Adrenal gland (tissue), 19 donors: ENCODE measurements at places on chromosomes 11 and 22. TPM values are rescaled to one million over a fixed set of nuclear protein-coding genes. Genes with fewer than 3 reads are reported as not detected.

DNA sequence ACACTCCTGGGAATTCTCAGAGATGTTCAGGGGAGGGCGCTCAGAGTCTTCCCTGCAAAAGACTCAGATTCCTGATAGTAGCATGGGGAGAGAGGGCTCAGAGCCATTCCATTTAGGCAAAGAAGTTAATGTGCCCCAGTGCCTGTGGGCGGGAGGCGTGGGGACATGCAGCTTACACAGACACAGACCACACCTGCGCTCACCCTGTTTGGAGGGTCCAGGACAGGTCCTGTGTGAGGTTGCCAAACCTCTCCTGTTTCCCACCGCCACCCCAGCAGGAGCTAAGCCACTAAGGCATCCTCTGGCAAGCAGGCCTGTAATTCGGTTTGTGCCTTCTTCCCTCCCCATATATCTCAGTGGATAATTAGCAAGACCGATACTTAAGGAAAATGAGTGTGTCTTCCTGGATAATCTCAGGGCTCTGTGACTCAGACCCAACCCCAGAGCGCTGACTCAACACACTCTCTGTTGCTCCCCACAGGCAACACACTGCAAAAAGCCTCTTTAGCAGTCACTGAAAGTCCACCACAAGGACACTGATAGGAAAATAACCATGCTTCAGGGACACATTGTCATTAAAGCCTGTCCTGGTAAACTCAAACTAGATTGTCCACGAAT, 118.9 kb upstream of the LMO1 start:
- peak; percentile 66 for DNase-seq

Gene HDAC10
- total RNA-seq, result 43.9 TPM

DNA sequence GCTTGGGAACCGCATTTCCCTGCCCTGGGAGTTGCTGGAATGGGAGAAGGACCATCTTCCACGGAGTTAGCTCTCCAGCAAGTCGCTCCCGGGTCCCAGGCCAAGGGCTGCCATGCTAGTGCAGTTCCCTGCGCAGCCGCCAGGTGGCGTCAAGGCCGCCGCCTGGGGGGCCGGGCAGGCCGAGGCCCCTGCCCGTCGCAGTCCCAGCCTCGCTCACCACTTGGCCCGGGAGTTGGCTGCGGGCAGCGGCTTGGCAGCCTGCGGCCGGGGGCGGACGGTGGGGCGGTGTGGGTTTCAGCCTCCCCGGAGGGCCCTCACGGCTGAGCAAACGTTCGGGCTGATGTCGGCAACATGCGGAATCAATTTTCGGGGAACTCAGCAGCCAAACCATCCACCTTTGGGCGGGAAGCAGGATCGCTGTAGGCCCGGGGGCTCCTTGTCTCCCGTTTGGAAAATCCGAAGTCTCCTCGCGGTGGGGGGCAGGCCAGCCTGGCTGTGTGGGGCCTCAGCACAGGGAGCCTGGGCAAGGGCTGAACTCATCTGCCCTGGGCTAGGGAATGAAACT, 415.1 kb downstream of the SOX6 start:
- peak; percentile 21 for DNase-seq

GRCh38 chr11:120676991-120677390, 165.4 kb downstream of the GRIK4 start:
- DNase-seq, result no peak

DNA sequence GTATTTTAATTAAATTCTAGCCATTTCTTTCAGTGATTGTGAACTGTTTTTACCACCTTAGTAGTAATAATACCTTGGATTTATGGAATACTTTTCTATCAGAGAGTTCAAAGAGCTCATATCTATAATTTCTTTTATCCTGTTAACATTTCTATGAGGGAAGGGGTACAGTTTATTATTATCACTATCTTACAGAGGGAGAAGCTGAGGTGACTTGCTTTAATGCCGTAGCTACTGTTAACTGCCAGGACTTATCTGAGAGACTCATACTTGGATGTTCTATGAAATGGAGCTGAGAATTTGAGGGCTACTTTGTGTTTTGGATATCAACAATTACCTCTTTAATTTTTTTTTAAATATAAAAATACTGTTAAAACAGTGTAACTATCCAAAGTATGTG, 3.3 kb downstream of the REXO2 start:
- no peak for DNase-seq

DNA sequence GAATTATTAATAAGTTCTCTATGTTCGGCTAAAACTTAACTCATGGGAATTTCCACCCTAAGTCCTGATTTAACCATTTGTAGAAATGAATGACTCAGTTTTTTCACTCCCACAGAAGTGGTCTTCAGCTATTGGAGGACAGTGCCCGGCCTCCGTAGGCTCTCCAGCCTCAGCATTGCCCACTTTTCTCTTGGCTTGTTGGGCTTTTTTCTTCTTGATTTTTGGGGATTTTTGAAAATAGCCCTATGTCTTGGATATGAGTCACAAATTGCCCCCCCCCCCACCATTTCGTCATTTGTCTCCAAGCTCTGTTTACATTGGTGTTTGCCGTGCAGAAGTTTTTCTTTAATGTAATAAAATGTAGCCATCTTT, 66.7 kb downstream of the PACS1 start:
- DNase-seq, result no peak

Gene CDC45
- 1.0 TPM for total RNA-seq

Gene NUDT22
- 101 TPM for total RNA-seq

Gene C1QTNF6
- total RNA-seq, result 9.8 TPM
